Fibroblast of skin of scalp (primary cell): ENCODE measurements at places on chromosomes 3 and 15.
A peak's percentile ranks its signal among the peaks of the same experiment; 100 is the strongest.

DNA sequence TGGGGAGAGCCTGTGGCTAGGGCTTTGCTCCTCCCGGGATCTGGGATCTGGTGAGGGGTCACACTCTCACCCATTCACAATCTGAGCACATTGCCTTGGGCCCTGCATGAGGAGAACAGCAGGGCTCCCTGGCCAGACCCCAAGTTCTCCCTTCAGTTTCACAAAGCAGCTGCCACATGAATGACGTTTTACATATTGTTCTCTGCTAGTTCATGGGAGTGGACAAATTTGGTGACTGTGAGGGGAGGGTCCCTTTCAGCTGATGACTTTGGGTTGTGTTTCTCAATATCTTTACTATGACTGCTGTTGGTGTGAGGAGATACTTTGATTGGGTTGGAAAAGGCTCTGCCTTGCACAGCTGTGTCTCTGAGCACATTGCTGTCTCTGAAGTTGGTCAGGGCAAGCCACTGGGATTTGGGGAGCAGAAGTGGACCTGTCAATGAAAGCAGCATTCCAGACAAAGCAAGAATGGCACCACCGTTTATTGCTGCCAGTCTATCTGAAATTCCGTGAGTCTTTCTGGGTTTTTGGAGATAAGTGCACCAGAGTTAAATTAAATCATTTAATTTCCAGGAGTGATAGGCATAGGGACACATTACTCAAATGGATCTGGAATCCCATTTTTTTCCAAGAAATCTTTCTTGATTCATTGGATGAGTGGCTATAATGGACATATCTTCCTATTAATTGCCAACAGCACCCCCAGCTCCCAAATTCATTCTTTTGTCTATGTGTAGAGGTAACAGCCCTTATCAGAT lies 10.3 kb downstream of the TIMP4 start:
- peak; percentile 10 for DNase-seq

DNA sequence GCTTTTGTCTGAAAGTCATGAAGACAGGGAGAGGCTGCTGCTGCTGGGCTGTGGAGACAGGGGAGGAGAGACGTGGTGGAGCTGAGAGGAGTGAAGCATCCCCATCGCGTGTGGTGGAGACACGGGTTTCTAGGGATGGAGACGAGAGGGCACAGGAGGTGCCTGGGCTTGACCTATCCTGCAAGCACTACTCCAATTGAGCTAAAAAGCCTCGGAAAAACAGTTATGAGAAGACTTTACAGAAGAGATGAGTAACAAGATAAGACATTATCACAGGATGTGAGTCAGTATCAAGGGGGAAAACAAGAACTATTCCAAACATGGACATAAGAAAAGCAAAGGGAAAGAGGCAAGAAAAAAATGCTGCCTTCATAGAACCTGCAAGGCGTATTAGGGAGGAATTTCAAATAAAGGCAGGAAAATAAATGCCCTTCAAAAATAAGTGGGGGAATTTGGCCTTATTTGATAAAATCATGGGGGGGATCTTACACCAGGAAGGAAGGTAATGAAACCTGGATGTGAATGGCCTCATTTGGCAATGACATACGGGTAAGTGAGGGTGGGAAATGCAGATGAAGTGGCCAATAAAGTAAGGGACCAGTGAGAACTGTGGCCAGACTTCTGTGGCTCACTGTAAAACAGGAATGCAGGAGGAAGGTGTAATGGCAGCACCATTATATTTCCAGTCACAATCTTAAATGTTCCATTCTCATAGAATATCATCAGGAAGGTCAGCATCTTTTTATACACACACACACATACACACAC lies 97.9 kb downstream of the PLD1 start:
- peak; percentile 39 for DNase-seq

DNA sequence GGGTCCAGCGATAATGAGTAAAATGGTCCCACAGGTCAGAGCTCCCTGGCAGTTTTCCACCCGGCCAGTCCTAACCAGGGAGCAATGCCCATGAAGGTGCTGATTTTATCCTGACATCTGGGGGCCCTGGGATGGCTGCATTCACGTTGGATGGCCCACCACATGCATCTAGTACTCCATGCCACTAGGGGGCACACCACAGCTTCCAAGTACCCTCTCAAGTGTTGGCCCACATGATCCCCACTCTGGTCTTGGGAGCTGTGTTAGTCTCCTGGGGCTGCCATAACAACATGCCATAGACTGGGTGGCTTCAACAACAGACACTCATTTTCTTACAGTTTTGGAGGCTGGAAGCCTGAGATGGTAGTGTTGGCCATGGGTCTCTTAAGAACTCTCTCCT lies 225.5 kb downstream of the SLCO3A1 start:
- peak; percentile 12 for DNase-seq

DNA sequence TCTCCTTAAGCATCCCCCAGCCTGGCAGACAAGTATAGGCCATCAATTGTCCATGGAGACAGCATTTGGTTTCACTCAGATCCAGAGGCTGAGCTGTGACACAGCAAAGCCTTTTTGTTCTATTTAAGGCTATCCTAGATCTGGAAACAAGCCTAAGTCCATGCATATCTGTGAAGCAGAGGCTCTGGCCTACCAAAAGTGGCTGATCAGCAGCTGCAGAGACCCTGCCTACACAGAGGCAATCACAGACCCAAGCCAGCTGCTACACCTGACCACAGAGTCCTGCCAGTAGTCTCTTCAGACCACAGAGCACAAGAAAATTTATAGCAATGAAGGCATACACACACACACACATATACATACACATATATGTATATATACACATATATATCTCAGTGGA lies 501.7 kb upstream of the ARPP21 start:
- DNase-seq: no peak

- no peak for DNase-seq
Observed at GRCh38 chr15:37880835-37881153, 53.6 kb upstream of the TMCO5A start.

GRCh38 chr3:99186016-99186415 lies 284.5 kb upstream of the DCBLD2 start:
- DNase-seq: no peak

- DNase-seq: peak; percentile 66
Observed at GRCh38 chr3:122974764-122975162, 52.8 kb downstream of the SEMA5B start.

DNA sequence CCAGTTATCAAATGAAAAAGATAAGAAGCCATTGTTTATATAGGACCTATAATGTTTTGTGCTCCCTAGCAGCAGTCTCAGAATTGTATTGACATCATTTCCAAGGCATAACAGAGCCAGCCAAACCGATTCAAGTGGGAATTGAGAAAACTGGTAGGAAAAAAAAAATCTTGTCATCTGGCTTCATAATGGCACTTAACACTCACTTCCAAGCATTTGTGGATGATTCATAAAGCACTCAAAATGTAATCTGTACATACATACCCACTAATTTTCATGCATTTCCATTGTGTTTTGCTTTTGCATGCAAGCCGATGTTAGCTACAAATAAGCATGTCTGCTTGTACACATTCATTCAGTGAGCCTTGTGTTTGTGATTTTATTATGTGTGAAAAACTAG lies 18.6 kb upstream of the TRPC1 start:
- DNase-seq: no peak
